Stimulated activated CD4-positive, alpha-beta T cell treated with anti-CD3 and anti-CD28 coated beads, Interleukin-4, amount 100 ng/mL, for 1 hour (primary cell): ENCODE measurements at places on chromosomes 1 and 21.
A peak's percentile ranks its signal among the peaks of the same experiment; 100 is the strongest.

- no peak for DNase-seq
Observed at GRCh38 chr1:199546323-199546722, 481.2 kb upstream of the NR5A2 start.

- no peak for DNase-seq
Observed at GRCh38 chr21:45155910-45156309, 81.5 kb downstream of the ADARB1 start.

- peak; percentile 68 for DNase-seq
Observed at GRCh38 chr1:53946252-53947171, at the start of gene LRRC42. Gene LRRC42, plus strand, starts transcription at chr1:53946350. Its CDS starts 5,650 bp downstream, at chr1:53952000.

DNA sequence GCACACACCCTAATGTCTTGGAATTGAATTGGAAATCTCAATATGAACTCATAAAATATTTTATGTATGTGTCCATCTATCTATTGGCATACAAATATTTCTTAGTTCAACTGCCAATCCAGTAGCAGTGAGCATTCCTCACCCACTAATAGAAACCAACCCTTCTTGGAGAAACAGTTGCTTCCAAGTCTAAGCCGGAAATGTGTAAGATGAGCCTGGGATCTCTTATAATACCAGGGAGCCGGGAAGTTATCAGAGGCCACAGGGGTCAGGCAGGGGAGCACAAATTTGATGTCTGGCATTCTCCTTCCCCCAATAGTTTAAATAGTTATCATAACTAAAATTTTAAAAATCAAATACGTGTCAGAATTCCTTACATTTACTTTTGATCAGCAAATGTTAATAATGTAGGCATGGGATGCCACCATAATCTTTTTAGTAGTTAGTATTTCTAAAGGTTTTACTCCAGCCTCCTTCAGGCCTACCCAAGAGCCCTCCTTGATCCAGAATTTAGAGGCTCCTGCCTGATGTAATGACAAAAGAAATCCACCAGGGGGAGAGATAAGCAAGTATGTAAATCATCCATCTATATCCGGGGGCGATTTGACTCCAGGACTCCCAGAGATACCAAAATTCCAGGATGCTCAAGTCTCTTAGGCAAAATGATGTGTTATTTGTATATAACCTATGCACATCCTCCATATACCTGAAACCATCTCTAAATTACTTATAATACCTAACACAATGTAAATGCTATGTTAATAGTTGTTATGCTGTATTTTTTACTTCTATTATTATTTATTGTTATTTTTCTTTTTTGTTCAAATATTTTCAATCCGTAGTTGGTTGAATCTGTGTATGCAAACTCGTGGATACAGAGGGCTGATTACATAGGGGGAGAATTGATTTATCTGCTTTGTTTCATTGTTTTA is 218.7 kb upstream of the COA6 start:
- no peak for DNase-seq

DNA sequence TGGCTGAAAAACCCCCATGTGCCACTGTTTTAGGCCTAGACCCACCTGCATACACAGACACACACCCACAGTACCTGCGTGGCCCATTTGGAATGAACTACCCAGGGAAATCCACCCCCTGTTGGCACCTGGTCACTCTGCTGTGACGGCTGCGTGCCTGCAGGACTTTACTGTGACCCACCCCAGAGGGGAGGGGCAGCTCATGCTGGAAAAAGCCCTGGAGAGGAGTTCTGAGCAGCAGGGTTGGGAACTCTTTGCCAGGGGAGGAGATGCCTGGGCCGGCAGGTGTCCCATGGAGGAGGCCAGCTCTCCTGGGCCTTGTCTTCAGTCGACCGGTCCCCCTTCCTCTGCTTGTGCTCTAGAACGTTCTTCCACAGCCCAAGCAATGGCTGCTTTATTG is 87.3 kb upstream of the CSF3R start:
- DNase-seq: no peak

DNA sequence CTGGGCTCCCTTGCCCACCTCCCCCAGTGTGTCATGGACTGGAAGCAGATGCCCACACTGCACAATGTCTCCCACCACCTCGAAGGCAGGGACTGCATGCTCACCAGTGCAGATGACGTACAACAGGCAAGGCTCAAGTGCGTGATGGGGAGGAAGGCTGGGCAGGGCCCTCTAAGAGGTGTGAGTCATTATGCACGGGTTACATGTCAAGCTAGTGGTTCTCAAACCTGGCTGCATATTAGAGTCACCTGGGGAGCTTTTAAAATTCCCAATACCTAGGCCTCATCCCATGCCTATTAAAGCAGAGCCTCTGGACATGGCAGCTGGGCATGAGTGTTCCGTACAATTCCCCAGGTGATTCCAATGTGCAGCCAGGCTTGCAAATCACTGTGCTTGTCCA is 137.9 kb upstream of the NGF start:
- DNase-seq: no peak

GRCh38 chr1:152050886-152051675 is 14.3 kb upstream of the S100A11 start:
- DNase-seq: no peak

DNA sequence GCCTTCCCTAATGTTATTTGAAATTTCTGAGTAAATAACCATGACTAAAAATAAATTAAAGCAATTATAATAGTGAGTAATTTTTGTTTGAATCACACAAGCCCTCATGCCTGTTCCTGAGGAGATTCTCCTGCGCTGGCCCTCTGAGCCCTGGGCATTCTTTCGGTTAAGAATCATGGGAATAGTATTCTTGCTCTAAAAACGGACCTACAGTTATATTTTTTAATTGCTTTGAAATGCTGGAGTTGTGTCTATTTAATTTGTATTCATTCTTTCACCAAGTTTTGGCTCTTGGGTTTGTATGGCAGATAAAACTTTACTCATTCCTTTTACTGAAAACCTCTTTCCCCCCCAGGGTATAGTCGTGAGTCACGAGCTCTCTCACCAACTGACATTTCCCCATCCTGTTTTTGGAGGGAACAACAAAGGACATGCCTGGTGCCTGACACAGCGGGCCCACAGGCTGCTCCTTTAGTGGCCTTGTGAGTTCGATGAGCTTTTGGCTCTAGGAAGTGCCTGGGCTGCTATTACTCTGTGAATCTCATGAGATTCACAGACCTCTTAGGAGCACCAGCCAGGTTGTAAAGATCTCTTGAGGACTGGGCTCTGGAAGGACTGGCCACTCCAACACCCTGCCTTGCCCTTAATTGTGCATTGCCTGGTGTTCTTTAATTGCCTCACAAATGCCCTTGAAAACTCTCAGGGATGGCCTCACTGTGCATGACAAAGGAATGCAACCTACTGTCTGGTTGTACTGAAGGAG is 58.6 kb downstream of the DDR2 start:
- DNase-seq: no peak

DNA sequence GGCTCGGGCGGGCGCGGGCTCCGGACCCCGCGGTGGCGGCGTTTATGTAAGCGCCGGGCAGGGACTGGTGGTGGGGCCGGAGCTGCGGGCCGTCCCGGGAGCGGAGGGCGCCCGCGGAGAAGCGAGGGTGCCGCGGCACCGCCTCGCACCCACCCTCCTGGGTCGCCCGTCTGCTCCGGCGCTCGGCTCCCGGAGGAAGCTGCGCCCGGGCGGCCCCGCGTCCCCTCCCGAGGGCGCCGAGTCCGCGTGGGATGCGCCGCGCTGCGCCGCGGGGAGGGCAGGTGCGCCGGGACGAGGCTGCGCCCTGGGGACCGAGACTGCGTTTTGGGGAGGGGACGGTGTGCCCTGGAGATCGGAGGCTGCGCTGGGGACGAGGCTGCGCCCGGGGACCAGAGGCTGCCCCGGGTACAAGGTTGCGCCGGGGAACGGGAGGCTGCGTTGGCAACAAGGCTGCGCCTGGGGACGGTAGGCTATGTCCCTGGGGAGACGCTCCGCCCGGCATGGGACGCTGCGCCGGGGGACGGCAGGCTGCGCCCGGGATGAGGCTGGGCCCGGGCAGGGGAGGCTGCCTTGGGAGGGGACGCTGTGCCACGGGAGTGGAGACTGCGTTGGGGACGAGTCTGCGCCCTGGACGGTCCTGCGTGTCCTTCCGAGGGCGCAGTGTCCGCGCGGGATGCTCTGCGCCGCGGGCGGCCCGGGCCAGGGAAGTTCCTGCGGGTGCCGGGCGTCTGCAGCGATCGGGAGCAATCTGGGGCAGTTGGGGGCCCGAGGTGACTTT is 627 bp downstream of the ADARB1 start:
- peak; percentile 43 for DNase-seq

GRCh38 chr1:78143152-78143551 is 97.4 kb downstream of the GIPC2 start:
- no peak for DNase-seq

- DNase-seq: no peak
Observed at GRCh38 chr1:48099072-48099773, 102.0 kb upstream of the TRABD2B start.

- no peak for DNase-seq
Observed at GRCh38 chr1:245433561-245433960, 278.8 kb downstream of the KIF26B start.

GRCh38 chr1:232521660-232522059 is 108.3 kb downstream of the SIPA1L2 start:
- DNase-seq: no peak

GRCh38 chr1:225766967-225767633 is 10.5 kb upstream of the SRP9 start:
- no peak for DNase-seq

GRCh38 chr1:5743435-5744095 is 248.7 kb downstream of the NPHP4 start:
- DNase-seq: no peak

GRCh38 chr1:219312967-219313366 is 139.3 kb downstream of the LYPLAL1 start:
- DNase-seq: no peak

DNA sequence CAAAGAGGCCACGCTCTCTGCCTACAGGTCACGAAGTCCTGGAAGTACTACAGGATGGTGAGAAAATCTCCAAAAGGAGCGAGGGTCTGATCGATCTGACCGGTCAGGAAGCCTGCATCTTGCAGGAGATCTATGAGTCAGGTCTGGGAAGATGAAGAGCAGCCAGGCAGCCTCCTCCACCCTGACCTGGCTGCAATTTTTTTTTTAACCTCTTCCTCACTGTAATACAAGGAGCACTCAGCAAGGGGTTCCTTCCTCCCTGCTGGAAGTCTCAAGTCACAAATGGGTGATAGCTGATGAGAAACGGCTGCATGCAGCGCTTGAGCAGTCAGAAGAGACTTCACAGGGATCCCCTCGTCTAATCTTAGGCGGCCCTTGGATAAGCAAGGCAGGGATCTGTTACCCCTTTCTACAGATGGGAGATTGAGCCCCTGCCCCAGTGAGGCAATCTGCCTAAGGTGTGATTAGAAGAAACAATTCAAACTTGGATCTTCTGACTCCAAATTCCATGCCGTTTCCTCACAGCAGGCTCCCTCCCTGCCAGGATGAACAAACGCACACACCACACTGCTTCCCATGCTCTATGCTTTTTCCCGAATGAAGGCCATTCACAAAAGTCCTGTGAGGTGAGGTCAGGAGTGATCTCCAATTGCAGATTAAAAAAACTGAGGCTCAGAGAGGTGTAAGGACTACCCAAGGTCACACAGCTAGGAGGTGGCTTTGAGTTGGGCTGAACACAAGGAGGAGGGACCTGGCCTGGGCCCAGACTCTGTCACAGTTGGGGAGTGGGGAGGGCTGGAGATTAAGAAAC is 48.3 kb downstream of the ECE1 start:
- no peak for DNase-seq

GRCh38 chr1:114229368-114229767 is 75.7 kb upstream of the SYT6 start:
- no peak for DNase-seq

DNA sequence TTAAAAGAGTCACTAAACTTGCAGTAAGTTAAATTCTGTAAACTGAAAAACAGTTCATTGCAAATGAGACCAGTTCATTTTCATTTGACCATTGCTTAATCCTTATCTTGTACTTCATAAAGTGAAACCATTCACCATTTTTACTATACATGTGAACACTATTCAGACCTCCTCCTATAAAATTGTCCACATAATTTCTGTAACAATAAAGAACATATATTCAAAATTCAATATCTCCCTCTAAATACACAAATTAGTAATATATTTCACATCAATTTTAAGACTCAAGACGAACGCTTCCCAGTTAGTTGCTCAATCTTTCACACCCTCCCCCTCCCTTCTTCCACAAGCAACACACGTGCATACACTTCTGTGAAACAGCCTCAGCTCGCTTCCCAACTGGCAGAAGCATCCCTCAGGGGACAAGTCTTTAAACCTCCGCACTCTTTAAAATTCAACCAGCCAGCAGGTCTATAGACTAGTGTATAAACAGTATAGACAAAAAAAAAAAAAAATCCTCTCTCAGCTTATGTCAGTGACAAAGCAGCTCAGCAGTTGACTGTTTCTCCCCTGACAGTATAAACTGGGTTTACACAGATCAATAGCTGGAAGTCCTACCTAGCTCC is 99.6 kb downstream of the DENND1B start:
- DNase-seq: no peak

DNA sequence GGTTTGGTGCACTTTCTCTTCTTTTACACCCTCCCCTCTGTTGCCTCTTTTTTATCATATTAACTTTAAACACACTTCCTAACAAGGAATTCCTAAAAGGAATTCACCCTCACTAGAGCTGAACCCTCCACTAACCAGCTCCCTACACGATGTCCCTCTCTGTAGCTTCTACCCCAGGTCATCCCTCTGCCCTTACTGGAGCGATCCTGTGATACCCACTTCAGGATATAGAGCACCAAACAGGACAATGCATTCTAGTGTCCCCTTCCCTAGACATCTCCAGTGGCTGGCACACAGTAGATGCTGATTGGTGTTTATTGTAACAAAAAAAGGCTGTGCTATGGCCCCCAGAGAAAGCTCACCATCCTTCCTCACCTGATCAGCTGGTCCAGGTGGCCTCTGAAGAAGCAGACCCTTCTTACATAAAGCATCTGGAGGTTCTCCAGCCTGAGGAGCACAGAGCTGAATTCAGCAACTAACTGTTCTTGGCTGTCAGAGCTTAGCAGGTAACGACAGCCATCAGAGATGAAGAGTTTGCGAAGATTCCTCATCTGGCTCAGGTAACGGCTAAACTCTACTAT is 1.4 kb downstream of the PRAMEF18 start:
- no peak for DNase-seq

- no peak for DNase-seq
Observed at GRCh38 chr1:83098131-83098530, 900.8 kb downstream of the TTLL7 start.

GRCh38 chr1:57327946-57328345 is 95.9 kb downstream of the DAB1 start:
- DNase-seq: no peak

DNA sequence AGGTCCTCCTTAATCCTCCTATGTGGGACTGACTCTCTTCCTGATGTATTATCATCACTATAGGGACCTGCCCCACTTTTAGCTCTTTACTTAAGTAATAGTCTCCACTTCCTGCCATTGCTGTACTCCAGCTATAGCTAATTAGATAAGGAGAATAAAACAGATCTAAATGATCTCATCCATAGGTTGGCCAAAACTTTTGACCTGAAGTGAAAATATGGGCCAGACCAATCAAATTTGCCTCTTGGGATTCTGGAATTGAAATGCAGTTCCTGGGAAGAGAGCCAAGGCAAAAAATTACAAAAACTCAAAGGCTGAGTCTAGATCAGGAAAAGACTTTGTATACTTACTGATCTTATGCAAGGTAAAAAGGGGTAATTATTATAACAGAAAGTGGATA is 36.1 kb upstream of the PDE4B start:
- no peak for DNase-seq

GRCh38 chr1:19637606-19638005 is 6.5 kb upstream of the NBL1 start:
- no peak for DNase-seq
